ENCODE measurements at places on chromosomes 1 and 21.
A peak's percentile ranks its signal among the peaks of the same experiment; 100 is the strongest.

DNA sequence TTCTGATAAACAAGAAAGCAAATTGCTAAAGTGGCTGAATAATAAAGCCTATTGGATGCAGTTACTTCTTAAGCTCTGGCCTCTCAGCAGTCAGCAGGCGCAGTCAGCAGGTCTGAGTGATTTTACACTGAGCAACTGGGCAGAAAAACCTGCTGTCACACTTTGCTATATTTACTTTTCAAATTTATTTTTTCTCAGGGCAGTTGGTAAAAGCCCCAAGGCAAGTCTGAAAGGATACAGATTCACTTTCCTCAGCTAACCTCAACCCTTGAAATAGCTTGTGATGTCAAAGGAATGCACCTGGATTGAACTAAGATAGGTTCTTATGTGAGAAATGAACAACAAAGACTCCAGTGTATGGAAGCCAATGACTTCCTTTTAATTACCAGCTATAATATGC, 34.0 kb downstream of the ATP5PF start:
- DNase-seq, result no peak

GRCh38 chr1:205665201-205666045, 14.9 kb downstream of the SLC45A3 start:
- no peak for DNase-seq

- no peak for DNase-seq
Observed at GRCh38 chr1:42210421-42211133, 46.0 kb upstream of the GUCA2A start.

DNA sequence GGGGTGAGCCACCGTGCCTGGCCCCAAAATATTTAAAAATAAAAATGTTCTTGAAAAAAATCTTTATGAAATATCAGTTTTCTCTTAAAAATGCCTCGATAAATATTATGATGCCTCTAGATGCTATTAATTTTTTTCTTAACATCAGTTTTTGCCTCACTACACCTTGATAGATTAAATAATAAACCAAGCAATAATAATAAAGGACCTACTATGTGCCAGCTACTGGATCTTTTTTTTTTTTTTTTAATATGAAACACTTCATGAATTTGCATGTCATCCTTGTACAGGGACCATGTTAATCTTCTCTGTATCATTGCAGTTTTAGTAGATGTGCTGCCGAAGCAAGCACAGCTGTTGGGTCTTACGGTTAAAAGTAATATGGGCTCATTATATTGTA, 17.5 kb upstream of the TBX19 start:
- DNase-seq, result no peak

DNA sequence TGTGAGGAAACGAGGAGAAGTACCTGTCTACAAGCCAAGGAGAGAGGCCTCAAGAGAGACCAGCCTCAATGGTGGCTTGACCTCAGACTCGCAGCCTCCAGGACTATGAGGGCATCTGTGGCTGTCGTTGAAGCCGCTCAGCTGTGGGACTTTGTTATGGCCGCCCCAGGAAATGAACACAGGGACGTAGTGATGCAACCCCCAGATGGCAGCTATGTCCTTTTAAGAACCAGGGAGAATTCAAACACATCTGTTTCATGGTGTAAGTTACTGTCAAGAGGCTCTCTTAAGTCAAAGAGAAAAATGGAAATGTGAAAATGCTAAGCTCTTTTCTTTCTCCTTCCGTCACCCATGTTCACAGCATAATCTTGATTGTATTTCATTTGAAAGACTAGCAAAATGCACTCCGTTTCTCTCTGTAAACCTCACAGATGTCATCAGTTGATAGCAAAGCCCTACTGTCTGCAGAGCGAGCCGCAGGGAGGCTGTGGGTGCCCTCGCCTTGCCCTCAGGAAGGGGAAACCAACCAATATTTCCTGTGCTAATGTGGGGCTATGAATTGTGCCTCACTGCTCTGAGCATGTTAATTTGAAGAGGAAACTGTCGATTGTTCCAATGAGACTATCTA, 21.3 kb downstream of the UBASH3A start:
- DNase-seq, result peak; percentile 83
